Bronchial epithelial cell (primary cell): ENCODE measurements at places on chromosomes 3 and 15. TPM values are rescaled to one million over a fixed set of nuclear protein-coding genes. Genes with fewer than 3 reads are reported as not detected.

The MYRIP gene
- not detected in 2 replicates for total RNA-seq

- no peak for DNase-seq
Measured at GRCh38 chr15:70291305-70292075, 193.8 kb upstream of the TLE3 start.

GRCh38 chr15:70669966-70670658, 93.2 kb downstream of the UACA start:
- no peak for DNase-seq

The MESP2 gene
- 0.13 and 0.26 TPM in 2 replicates for total RNA-seq

The WDR93 gene
- total RNA-seq: not detected in 2 replicates

GRCh38 chr15:74773731-74774252, 8.1 kb upstream of the CSK start:
- peak; percentile 45 for DNase-seq

GRCh38 chr3:138429665-138430064, 4.8 kb upstream of the ESYT3 start:
- DNase-seq: no peak

The PARP3 gene
- 3.6 and 5.0 TPM in 2 replicates for total RNA-seq

DNA sequence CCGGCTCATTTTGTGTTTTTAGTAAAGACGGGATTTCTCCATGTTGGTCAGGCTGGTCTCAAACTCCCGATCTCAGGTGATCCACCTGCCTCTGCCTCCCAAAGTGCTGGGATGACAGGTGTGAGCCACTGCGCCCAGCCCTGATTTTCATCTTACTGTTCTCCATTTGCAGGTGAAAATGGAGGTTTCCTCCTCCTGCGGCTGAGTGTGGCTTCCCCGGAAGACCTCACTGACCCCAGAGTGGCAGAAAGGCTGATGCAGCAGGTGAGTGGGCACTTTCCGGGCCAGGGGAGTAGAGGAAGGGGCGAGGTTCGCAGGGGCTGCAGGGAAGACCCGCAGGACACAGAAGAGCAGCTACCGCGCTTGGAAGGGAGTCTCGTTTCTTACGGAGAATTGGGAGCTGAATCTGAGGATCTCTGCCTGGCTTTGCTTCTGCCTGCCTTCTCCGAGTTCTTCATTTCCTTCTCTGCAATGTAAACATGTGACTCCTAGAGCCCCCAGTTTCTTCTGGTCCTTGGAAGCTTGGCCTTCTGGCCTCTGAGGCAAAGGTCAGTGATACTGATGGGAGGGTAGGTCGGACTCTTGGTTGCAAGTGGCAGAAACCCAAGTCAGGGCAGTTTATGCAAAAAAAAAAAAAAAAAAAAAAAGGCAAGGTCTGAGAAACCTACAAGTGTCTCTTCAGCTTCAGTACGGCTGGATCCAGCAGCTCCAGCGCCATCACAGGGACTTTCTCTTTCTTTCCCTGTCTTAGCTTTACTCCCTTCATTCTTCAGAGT, 8.9 kb downstream of the MUC20 start:
- DNase-seq: no peak
